Thymus (tissue), 14 donors: ENCODE measurements at places on chromosomes 13 and 19. TPM values are rescaled to one million over a fixed set of nuclear protein-coding genes. Genes with fewer than 3 reads are reported as not detected.
A peak's percentile ranks its signal among the peaks of the same experiment; 100 is the strongest.

DNA sequence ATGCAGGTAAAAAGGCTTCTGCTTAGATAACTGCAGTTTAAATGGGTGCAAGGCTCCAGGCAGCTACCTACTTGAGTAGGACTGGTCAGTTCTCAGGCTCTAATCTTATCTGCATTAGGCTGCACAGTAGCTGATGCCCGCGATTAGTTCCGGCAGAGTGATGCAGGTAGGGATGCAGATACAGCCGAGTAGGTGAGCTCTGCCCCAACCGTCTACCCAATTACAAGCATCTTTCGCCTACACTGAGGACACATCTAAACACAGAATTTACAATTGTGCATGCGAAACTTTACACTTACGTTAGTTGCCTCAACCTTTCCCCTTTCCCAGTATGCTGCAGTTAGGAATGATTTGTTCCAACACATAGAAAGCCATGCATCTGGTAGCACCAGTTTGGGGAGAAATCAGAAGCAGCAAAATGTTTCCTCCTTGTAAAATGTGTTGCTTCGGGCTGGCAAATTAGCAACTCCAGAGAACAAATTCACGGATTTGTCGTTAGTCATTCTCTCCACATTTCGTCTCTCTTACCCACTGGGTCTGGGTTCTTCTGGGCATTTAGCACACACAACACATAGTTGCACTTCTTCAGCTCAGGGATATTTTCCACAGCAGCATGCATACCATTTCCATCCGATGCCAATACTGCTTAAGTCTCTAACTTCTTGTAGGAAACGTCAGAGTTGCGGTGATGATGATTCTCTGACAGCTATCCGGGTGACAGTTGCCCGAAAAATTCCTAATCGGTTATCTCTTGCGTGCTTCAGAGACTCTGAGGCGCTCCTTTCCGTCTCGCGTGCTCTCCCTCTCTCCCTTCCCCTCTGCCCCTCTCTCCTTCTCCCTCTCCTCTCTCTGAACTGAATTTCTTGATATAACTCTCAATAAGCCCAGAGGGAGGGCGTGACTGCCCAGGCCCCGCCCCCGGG is at the start of gene PCDH9:
Gene PCDH9 (minus strand): TSS at position 856 of the 923 bp plus-strand sequence. CDS start 1,896 bp downstream, outside the sequence.
- DNase-seq = no peak

The SYNGR4 gene
- not detected for total RNA-seq

- DNase-seq = no peak
Observed at GRCh38 chr19:55390461-55390880, 4.7 kb downstream of the RPL28 start.

DNA sequence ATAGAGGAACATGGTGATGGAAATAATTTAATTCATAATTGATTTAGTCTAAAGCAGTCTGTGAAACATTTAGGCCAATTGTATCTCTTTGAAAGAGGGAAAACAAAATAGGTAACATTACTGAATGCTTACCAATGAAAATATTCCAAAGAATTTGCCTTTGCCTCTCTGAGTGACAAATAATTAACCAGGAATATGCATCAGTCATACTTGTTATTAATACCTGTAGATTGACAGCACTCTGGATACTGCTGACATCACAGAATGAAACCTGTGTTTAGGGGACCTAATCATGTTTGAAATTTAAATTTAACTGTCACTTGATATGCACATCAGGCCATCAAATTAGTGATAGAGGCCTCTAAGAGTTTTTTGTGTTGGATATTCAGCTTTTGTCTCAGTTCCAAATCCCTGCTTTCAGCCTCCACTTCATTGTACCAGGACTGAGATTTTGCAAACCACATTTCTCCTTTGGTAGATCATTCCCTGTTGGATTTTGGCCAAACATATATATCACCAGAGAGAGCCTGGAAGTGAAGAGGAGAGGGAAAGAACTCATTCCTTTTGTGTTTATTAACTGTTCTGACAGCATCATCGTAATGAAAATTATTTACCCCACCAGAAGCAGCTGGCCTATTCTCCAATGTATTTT is 64.8 kb upstream of the KLHL1 start:
- no peak for DNase-seq

The RPS16 gene
- total RNA-seq = 788 TPM

GRCh38 chr13:67736646-67737420 is 506.7 kb upstream of the PCDH9 start:
- no peak for DNase-seq

The ZC3H13 gene
- 20.1 TPM for total RNA-seq

- DNase-seq = no peak
Observed at GRCh38 chr19:55559684-55560083, 14.3 kb upstream of the SBK3 start.

The NLRP8 gene
- total RNA-seq = not detected

The RNASEH2A gene
- total RNA-seq = 30.3 TPM

GRCh38 chr19:11130824-11131455 is 24.6 kb downstream of the SPC24 start:
- peak; percentile 70 for DNase-seq

DNA sequence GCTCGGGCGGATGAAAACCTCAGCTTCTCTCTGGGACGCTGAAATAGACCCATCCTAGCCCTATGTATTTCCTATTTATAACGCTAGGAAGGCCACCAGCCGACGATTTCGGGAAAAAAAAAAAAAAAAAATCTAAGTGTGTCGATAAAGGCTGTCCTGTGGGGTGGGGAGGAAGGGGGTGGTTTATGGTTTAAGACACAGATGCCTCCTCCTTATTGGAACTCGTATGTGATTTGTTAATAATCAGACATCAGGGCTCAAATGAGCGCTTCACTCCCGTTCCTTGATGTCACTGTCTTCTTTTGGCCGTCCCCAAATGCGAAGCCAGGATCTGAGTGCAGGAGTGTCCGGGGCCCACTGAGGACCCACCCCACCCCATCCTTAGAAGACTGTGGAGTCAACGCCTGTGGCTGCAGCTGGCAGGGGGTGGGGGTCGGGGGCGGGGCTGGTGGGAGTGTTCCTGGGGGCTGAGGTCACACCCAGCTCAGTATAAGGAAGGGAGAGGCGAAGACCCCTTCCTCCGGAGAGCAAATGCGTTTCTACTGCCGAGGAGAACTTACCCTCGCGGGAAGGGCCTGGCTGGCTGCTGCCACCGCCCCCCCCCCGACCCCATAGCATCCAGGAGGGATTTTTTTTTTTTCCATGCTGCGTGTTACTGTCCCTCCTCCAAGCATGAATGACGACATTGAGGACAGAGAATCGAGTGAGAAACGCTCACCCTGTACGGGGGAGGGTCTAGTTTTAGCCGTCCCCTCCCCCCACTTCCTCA is 971 bp downstream of the ATCAY start:
- DNase-seq = no peak

- no peak for DNase-seq
Observed at GRCh38 chr13:44906230-44906629, 83.0 kb downstream of the NUFIP1 start.

The SERTM1 gene
- 0.09 TPM for total RNA-seq

DNA sequence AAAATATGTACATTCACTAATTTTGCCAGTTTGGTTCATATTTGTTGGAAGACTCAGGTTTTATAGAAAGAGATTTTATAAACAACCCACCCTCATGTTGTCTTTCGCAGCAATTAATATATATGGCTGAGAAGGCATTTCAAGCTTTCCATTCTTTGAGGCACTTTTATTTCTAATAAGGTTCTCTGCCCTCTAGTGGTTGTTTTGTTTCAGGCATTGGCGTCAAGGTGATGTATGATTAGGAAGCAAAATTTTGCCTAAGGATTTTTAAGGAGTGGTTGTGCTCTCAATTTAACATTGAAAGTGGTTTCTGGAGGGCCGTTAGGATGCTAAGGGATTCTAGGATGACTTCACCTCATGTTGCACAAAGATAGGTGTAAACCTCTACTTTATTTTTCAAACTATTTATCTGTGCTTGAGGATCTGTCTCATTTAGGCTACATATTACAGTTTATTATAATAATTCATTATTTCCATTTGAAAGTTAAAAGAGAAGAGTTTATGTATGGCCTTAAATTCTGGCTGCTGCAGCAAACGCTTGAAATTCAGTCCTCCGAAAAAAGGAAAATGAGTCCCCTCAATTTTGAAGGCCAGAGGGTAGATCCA is 35.9 kb downstream of the OXGR1 start:
- DNase-seq = no peak

- no peak for DNase-seq
Observed at GRCh38 chr13:21917086-21918015, 246.5 kb downstream of the FGF9 start.

DNA sequence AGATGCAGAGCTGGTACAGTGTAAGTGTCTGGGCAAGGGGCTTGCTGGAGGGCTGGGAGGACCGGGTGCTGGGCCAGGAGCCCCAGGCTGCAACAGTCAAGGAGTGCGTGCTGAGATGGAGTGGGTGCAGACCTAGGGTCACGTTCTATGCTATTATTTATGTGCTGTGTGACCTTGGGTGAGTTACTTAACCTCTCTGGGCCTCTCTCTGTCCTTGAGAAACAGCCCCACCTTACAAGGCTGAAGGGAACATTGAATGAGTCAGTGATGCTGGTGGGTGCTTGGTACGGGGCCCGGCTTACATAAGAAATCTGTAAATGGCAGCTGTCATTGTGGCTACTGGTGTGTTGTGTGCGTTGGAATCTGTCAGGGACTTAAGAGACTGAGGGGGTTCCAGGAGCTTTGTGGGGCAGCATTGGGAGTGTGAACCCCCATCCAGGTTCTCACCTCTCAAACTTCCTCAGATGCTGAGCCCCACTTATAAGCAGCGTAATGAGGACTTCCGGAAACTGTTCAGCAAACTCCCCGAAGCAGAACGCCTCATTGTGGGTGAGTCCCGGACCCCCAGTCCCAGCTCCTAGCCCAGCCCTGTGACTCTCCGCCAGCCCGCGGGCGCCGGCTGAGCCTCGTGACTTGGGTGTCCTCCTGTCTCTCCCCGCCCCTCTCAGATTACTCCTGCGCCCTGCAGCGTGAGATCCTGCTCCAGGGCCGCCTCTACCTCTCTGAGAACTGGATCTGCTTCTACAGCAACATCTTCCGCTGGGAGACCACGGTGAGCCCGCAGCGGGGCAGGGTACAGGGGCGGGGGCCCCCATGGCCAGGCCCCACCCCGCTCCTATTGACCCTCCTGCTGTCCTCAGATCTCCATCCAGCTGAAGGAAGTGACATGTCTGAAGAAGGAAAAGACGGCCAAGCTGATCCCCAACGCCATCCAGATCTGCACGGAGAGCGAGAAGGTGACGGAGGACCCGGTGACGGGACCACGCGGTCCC is 9.6 kb downstream of the GRAMD1A start:
- DNase-seq = no peak

GRCh38 chr19:47471733-47472457 is at the start of gene SLC8A2:
TSS of gene SLC8A2 (minus strand) at chr19:47471893. CDS start at chr19:47466403, 5,490 bp downstream.
- DNase-seq = no peak

The ZNF256 gene
- total RNA-seq = 7.5 TPM

DNA sequence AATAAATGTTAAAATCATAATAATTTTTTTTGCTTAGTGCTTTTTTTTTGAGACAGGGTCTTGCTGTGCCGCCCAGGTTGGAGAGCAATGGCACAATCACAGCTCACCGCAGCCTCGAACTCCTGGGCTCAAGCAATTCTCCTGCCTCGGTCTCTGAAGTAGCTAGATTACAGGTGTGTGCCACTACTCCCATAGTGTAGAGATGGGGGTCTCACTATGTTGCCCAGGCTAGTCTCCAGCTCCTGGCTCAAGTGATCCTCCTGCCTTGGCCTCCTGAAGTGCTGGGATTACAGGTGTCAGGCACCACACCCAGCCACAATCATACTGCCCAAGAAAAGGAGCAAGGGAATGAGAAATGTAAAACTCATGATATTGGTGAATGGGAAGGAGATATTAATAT is 5.1 kb downstream of the FBL start:
- no peak for DNase-seq

The CYP2F1 gene
- total RNA-seq = not detected

The ZNF132 gene
- 6.4 TPM for total RNA-seq

GRCh38 chr13:98033277-98034247 is 80.1 kb downstream of the IPO5 start:
- peak; percentile 4 for DNase-seq
